ENCODE measurements at places on chromosomes 6 and 20. TPM values are rescaled to one million over a fixed set of nuclear protein-coding genes. Genes with fewer than 3 reads are reported as not detected.

TRIM40 gene
- not detected for total RNA-seq

MYL9 gene
- 1,883 TPM for total RNA-seq

WFDC12 gene
- total RNA-seq = not detected

DNA sequence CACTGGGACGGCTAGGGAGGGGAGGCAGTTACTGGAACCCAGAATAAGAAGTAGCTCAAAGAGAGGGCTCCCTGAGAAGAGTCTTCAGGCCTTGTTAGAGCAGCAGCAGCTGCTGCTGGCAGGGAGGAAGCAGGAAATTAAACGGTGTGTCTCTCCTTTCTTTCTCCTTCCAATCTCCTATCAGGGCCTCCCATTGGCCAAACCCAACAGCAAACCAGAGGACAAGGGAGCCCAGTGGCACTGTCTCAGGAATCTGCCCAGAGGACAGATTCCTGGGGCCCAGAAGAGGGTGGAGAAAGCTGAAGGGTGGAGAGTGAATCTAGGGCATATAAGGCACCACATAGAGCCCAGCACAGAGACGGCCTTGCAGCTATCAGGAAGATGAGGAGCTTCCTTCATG lies 10.2 kb downstream of the BTN3A1 start:
- no peak for DNase-seq
- H3K4me1 ChIP-seq = no peaks in the 10 kb centered on the region
- H3K27me3 ChIP-seq = no peaks in the 10 kb centered on the region

Data from heart left ventricle (tissue), 16 donors.